ENCODE measurements at places on chromosomes 2 and 18.

DNA sequence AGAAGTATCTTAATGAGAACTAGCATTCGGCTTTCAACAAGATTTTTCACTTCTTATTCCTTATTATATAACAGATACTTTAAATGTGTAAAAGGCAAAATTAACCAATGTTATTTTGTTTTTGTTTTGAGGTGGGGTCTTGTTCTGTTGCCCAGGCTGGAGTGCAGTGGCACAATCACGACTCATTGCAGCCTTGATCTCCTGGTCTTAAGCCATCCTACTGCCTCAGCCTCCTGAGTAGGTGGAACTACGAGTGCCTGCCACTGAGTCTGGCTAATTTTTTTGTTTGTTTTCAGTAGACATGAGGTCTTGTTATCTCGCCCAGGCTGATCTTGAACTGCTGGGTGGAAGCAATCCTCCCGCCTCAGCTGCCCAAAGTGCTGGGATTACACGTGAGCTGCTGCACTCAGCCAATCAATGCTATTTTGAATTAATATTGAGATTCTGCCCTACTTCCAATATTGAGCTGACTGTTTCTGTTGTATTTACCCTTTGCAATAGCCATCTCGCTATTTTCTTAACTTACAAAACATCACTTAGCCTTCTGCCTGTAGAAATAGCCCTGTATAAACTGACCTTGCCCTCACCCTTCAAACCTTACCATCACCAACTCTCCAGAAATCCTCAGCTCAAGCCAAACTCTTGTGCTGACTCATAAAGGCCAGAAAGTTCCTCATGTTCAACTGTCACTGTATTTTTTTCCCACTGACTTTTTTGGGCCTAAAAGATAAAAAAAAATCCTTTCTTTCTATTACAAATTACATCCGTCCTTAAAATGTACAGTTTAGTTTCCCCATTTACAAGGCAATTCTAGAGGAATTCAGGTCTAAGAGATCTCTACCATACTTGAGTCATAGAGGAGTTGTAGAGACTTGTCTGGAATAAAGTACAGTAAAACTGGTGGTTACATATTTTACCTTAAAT, 94.3 kb downstream of the OLA1 start:
- DNase-seq, result peak; percentile 48

DNA sequence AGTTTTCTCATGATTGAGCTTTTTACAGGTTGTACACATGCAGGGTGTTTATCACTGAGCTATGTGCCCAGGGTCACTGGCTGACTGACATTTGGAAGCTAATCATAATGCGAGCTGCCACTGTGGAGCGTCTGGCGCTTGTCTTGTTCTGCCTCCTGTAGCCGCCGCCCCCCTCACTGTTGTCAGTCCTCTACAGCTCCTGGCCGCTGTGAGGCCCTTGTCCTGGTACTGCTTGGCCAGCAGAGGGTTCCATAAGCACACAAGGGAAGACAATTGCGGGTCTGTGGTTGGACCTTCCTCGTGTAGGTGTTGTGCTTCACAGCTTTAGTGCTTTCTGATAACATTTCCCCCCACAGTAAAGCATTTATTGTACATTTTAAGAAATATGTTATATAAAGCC, 105.6 kb upstream of the LDLRAD4 start:
- peak; percentile 41 for DNase-seq

- DNase-seq, result no peak
Measured at GRCh38 chr2:64142741-64143168, 1.5 kb downstream of the PELI1 start.

DNA sequence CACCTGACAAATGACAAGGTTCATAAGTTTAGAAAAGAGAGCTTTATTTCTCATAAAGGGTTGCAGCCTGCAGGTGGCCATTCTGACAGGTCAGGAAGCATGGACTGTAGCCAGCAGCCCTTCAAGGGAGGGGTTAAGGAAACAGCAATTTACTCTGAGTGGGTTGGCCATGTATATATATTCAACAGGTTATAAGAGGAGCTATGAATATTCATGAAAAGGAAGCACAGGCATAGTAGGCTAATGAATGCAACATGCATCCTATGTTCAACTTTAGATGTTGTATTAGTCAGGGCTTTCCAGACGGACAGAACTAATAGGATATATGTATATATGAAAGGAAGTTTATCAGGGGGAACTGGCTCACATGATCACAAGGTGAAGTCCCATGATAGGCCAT, 20.6 kb downstream of the RNU2-63P start:
- DNase-seq, result no peak

- DNase-seq, result no peak
Measured at GRCh38 chr2:238119756-238120462, 18.6 kb upstream of the KLHL30 start.

GRCh38 chr2:10410001-10410822, 37.9 kb downstream of the ODC1 start:
- no peak for DNase-seq

DNA sequence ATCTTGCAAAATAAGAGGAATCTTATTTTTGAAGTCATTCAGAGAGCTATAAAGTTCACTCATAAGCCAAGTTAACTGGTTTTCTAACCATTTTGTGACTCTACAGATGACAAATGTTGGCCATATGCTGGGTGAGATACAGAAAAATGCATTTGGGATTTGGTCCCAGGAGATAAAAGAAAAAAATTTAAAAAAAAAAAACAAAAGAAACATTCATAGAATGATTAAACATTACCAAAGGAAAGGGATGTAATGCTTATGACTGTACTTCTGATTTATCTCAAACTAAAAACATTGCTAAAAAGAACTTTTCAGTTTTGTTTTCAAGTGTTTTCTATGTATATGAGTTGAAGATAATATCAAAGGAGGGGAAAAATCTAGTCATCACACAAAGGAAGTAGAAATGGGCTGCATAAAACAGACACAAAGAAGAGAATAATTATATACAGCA, 43.1 kb downstream of the PELI1 start:
- DNase-seq, result no peak

DNA sequence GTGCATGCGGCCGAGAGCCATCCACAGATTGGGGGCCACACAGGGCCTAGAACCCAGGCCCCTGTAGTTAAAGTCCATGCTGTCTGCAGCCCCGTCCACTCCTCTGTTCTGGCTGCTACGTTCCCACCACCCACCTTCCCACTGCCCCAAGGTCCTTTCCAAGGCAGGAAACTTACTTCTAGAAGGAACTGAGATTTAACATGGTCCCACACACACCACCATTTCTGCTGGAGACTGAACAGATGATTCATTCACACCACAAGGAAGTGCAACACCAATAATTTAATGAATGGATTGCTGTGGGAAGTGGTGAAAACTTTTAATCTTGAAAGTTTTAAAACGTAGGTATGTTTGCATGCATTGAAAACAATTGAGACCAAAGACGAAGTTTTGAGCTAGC, 95.2 kb downstream of the LBH start:
- DNase-seq, result no peak

GRCh38 chr2:45836316-45836715, 184.8 kb downstream of the PRKCE start:
- DNase-seq, result no peak

- no peak for DNase-seq
Measured at GRCh38 chr18:52325997-52326396, 14.0 kb upstream of the DCC start.

DNA sequence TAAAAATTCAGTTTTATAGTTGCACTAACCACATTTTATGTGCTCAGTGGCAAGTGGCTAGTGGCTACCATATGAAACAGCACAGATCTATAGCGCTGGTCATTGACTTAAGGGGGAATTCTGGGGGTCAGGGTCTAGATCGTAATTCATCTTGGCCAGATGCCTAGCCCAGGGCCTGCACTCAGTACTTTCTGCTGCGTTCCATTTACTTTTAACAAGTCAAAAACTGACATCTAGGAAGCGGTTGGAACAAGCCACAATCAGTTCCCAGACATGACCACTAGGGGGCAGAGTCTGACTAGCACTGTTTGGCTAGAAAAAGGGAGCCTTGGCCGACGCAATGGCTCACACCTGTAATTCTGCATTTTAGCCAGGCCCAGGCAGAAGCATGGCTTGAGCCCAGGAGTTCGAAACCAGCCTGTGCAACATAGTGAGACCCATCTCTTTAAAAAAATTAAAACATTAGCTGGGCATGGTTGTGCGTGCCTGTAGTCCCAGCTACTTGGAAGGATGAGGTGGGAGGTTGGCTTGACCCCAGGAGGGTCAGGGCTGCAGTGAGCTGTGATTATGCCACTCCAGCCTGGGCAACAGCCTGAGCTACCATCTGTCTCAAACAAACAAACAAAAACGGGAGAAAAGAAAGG, 9.0 kb upstream of the TMBIM1 start:
- DNase-seq, result peak; percentile 88

GRCh38 chr2:181158427-181158826, 178.0 kb downstream of the UBE2E3 start:
- DNase-seq, result no peak

- DNase-seq, result no peak
Measured at GRCh38 chr2:48722391-48722790, 33.1 kb downstream of the LHCGR start.

DNA sequence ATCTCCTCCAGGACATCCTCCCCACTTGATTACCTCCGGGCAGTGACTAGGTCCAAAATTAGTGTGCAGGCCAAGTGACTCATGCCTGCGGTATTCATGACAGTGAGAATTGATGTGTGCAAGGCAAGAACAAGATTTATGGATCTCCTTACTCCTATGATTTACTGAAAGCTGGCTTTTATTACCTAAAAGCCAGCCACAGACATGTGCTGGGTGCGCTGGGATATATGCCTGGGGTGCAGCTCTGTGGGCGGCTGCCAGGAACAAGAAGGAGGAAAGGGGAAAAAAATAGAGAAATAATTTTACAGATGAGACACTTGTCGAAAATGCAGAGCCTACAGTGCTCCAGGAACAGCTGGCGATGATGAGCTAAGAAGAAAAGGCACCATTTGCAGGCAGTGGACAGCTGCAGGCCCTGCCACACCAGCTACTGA, 359.3 kb downstream of the CMPK2 start:
- DNase-seq, result no peak

DNA sequence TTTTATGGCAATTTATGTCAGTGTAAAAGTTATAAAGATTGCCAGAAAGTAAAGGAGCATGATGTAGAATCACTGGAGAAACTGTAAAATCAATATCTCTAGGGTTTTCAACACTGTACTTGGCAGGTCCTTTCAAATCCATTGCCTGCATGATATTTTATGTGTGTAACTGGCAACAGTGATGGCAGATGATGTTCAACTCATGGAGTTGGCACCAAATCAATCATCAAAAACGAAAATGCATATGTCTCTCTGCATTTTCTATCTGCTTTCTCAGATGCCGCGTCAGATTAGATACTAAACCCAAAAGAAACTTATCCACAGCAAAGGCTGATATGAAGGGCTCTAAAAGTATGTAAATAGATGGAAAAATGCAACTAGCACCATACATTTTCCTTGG, 1395.5 kb upstream of the PIK3C3 start:
- DNase-seq, result no peak

DNA sequence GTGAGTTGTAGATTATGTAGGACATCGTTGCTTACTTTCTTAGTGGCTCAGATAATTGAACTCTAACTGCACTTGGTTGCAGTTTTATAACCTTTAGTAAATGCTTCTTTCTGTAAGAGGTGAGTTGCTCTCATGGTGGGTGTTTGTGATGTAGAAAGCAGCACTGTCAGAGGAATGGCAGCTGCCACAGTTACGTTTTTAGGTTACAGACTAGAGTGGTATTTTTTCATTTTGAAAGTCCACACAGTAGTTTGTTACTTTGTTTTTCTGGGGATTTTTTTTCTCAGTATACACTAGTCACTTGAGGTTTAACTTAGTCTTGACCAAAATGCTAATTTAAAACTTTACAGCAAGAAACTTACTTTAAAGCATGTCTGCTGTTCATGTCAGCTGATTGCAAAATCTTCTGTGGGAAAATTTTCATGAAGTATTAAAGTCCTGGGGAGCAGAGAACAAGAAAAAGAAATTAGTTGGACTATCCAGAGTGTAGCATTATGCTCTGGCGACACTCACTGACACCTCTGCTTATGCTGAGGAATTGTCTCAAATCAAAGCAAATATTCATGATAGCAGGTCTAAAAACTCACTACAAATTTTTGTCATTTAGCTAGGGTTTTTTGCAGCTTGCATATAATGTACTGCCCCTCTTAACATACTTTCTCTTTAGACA, 14.8 kb downstream of the AFTPH start:
- no peak for DNase-seq

- no peak for DNase-seq
Measured at GRCh38 chr2:6310256-6311215, 555.2 kb downstream of the CMPK2 start.
